ENCODE measurements at places on chromosomes 1 and 21.

- DNase-seq = no peak
Measured at GRCh38 chr1:68141071-68142021, 90.9 kb upstream of the DIRAS3 start.

- DNase-seq = no peak
Measured at GRCh38 chr1:178540204-178540603, 27.3 kb downstream of the TEX35 start.

DNA sequence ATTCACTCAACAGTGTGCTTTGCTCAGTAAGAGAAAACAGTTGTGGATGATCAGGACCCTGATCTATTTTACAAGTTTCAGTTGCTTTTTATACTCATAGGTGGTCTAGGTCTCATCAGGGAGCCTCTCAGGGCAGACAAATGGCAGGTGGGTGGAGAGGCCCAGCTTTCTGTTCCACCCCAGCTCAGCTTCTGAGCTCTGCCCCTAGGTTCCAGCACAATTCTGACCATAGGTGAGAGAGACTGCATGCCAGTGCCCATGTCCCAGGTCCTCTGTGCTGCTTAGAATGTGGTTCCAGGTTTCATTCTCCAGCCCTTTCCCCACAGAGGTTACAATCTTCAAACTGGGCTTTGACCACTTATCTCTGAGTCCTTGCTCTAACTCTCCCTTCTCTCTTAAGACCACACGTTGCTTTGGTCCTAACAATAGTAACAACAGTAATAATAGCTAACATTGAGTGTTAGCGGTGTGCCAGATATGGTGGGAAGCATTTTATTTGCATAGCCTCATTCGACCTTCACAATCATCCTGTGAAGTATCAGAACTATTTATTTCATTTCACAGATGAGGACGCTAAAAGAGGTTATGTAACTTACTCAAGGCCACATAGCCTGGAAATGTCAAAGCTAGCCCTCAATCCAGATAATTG is 19.6 kb upstream of the DUSP10 start:
- no peak for DNase-seq

- DNase-seq = no peak
Measured at GRCh38 chr1:114314576-114314975, 160.9 kb upstream of the SYT6 start.

GRCh38 chr1:154620751-154621150 is 12.8 kb upstream of the ADAR start:
- no peak for DNase-seq

DNA sequence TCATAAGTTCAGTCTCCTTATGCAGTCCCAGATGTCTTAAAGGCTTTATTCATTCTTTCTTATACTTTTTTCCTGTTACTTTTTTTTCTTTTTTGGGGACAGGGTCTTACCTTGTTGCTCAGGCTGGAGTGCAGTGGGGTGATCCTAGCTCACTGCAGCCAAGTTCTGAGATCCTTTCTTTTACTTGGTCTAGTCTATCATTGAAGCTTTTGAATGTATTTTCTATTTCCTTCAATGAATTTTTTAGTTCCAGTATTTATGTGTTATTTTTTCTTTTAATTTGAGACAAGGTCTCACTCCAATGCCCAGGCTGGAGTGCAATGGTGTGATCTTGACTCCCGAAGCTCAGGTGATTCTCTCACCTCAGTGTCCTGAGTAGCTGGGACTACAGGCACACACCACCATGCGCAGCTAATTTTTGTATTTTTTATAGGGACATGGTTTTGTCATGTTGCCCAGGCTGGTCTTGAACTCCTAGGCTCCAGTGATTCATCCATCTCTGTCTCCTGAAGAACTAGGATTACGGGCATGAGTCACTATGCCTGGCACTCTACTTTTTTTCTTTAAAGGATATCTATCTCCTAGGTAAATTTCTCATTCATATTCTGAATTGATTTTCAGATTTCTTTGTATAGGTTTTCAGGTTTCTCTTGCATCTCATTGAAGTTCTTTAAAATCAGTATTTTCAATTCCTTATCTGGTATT is 26.1 kb upstream of the GTF2B start:
- DNase-seq = no peak

DNA sequence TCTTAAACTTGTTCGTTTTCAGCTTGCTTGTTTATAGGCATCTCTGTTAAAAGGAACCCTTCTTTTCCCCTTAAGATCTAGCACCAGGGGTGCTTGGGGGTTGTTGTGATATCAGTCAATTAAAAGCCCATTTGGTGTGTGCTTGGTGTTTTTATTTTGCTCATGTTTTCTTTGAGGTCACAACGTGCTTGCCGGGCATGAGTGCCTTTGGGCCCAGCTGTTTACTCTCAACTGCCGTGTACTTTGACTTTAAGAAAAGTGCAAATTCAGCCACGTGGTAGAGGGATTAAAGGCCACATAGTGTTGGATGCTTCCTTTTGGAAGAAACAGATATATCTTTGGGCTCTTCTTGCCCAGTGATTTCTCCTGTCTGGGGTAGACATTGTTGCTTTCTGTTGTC is 10.5 kb downstream of the ARID1A start:
- DNase-seq = peak; percentile 71

DNA sequence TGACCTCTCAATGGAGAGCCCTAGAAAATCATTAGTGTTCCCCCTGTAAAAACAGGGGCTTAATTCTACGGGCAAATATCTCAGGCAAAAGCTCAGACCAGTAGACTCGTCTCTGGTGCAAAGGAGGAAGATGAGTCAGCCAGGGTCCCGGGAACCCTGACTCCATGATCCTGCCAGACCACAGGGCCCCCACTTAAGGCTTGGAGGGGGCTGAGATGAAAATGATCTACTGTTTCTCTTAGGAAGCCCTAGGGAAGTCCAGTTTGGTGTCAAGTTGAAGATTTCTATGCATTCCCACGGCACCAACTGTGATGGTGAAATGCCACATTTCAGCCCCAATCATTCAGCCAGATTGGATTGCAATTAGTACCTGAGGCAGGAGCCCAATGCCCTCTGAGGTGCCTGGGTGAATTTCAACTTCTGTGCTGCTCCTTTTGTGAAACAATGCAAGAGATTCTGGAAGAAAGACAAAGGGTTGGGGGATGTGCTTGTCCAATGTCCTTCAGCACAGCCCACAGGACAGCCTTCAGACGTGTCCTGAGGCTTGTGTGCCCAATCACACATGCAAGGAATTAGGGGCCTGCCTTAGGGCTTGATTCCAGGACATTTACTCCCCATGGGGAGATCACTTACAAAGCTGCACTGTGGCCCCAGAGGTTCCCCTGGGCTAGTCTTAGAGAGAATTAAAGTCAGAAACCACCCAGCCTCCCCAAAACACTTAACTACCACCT is 18.1 kb downstream of the NAV1 start:
- DNase-seq = no peak

DNA sequence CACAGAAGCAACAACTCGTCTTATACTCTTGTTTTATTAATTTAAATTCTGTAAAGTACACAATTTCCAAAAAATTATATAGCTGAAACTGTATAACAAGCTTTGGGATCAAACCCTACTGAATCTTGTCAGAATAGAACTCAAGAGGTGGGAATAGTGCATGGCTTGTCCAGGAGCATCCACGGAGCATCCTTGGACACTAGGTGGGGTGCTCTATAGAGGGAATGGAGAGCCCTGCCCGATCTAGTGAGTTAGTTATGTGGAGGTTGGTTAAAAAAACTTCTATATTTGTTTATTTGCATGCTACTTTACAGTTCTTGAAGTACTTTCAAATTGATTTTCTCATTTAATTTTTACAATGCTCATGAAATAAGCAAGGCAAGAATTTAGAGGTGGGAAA is 28.3 kb downstream of the ROR1 start:
- DNase-seq = no peak

DNA sequence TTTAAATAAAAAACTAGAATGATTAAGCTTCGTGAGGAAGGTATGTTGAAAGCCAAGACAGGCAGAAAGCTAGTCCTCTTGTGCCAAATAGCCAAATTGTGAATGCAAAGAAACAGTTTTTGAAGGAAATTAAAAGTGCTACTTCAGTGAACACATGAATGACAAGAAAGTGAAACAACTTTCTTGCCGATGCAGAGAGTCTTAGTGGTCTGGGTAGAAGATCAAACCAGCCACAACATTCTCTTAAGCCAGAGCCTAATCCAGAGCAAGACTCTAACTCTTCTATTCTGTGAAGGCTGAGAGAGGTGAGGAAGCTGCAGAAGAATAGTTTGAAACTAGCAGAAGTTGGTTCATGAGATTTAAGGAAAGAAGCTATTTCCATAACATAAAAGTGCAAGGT is 63.2 kb downstream of the TTC3 start:
- no peak for DNase-seq

GRCh38 chr1:31335007-31335406 is 37.9 kb downstream of the FABP3 start:
- peak; percentile 49 for DNase-seq

Data from kidney (tissue), 22 donors.